Inflammatory macrophage (primary cell): ENCODE measurements at places on chromosomes 6 and 20.

GRCh38 chr6:142682985-142683384 is 262.0 kb downstream of the HIVEP2 start:
- no peak for DNase-seq

DNA sequence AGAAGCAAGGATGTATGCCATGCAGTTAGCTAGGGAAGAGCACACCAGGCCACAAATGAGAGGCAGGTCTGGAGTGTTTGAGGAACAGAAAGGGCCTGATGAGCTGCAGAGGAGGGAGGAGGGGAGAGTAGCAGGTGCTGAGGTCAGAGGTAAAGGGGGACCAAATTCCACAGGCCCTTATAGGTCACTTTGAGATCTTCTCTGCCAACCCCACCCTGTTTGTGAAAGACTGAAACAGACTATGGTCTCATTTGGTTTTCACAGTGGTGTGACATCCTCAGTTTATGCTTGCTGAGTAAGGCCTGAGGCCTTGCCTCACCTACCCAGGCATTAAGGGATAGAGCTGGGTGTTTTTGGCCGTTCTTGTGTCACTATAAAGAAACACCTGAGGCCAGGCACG is 187.7 kb upstream of the MYLIP start:
- no peak for DNase-seq

DNA sequence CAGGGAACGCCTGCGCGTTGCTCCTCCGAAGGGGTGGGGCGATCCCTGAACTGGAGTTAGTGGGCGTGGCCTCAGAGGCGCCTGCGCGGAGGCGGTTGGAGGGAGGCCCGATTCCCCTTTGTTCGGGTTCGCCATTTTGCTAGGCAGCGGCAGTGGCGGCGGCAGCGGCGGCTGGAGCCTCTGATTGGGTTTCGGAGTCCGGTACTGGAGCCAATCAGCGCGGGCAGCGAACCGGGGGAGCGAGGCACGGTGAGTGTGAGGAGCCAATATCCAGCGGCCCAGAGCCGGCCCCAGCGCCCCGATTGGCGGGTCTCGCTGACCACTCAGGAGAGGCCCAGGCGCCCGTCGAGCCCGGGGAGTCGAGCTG is at the start of gene NFYA:
TSS of gene NFYA (plus strand) at position 139 of the 367 bp plus-strand sequence. CDS start 6,116 bp downstream, outside the sequence.
- no peak for DNase-seq

- no peak for DNase-seq
Observed at GRCh38 chr20:57857969-57858368, 148.2 kb upstream of the PMEPA1 start.

GRCh38 chr6:139640448-139640847 is 266.0 kb upstream of the CITED2 start:
- peak; percentile 39 for DNase-seq

DNA sequence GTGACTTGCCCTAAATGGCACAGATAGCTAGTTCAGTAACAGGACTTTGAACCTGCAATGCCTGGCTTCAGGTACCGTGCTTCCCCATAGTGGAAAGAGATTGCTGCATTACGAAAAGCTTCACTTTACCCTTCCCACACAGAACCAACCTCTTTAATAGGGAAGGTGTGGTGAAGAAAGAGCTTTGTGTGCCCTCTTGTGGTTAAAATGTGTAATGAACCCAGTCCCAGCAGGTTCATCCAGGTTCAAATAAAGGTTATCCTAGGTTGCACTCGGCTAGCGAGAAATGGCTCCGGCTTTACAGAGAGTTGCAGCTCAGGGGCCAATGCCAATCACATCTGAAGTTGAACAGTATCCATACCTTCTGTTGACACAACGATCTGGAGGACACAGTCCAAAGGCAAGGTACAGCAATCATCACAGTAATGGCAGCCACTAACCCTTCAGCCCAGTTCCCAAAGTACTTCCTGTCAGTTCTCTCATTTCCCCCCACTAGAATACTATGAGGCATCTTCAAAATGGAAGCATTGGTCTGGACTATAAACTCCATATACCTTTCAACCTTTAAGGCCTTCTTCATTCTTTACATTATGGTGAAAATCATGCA is 3.0 kb downstream of the DEFB115 start:
- DNase-seq = no peak

DNA sequence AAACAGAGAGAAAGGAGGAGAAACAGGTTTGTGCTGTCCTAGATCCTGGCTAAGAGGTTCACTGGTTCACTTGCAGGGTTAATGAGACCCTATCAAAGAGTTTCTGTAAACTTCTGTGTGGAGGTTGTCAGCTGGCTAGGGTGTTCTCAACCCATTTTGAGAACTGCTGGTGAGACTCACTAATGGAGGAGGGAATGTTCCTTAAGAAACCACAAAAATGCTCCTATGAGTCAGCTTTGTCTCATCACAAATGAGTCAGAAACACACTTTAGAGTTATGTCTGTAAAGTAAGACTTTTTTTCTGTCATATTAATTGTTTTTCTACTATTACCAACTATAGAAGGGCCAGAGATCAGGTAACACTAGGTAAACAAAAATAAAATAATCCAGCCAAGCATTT is 884.4 kb downstream of the PHF3 start:
- no peak for DNase-seq

DNA sequence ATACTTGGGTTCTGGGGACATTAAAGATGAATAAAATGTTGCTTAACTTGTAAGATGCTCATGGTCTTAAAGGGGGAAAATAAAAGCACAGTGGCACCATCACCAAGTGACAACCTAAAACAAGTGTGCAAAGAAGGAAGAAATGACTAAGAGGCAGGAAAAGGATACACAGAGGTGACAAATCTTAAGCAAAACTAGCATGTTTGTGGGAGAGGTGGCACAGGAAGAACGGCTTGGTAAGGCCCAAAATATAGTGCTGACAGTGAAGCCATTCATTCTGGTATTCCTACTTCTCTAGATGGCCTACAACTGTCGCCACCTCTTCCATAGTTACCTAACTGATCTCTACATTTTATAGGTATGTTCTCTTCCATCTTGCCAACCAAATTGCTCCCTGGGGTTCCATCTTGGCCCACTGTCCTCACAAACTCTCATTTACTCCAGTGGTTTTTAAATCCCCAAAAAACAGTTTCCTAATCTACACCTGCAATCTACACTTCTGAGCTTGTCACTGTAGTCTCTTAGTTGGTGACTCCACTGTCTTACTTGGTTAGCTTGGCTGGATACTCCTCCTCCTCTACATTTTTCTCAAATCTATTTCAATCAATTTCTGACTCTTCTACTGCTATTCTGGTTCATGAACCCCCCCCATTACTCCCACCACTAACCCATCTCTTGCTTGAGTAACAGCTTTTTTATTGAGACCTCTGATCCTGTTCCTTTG is 33.5 kb downstream of the FAM8A1 start:
- no peak for DNase-seq

- peak; percentile 63 for DNase-seq
Observed at GRCh38 chr6:28953039-28953584, 29.3 kb upstream of the TRIM27 start.

- DNase-seq = no peak
Observed at GRCh38 chr6:10630178-10630577, 64.2 kb downstream of the C6orf52 start.

GRCh38 chr6:159914565-159914923 is 23.8 kb downstream of the MAS1 start:
- no peak for DNase-seq

DNA sequence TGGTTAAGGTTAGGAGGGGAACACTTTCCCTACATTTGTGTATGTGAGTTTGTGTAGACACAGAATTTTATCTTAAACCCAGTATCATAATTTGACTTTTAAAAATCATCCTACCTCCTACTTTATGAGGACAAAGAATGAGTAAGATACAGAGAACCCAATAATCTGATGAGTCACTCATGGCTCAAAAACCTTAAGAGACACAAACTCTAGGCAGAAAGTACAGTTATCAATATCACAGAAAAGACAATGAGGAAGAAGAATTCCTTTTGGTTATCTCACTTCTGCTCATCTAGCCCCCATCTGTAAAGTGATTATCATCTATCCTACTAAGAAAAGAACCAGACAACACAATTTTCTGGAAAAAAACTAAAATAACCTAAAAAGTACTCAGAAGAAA is 87.7 kb downstream of the EPB41L2 start:
- DNase-seq = no peak

GRCh38 chr6:162385980-162386379 is 341.6 kb downstream of the PRKN start:
- DNase-seq = no peak

DNA sequence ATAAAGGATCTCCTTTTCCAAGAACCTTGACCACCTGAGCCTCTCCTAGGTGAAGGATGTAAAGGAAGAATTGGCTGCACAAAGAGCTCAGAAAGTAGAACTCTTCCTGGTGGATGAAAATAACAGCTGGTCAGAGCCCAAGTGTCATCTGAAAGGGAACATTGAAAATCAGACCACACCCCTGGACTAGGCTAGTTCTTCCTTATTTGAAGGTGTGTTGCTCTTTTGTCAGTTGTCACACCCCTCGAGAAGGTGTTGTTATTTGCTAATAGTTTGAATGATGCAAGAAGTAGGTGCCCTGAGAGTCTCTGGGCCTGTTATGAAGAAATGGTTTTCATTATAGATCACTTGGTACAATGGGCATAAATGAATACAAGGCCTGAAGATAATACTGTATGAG is 31.1 kb downstream of the NHLRC1 start:
- no peak for DNase-seq

DNA sequence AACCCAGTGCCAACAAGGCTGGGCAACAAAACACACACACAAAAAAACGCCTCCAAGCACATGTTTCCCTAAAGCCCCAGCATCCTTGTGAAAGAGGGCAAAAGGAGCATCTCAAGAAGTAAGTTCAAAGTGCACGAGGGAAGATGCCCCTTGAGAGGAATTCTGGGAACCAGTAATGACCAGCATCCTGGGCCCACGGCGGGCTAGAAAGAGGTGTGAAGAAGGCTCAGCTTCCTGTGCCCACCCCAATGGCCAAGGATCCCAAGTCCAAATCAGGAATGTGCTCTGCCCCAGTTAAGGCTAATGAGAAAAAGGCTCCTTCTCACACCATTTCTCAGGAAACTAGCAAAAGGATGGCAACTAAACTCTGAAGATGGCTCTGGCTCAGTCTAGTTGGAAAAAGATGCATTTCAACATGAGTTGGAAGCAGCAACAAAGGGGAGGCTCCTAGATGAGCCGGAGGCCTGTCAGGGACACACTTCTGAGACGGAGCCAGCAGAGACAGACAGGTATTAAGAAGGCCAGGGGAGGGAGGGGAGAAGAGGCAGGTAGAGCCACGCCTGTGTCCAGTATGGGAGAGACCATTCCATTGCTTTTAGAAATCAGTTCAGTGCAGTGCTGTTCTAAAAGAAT is 3.2 kb downstream of the RIMS4 start:
- no peak for DNase-seq
